ENCODE measurements at places on chromosomes 3 and 15. TPM values are rescaled to one million over a fixed set of nuclear protein-coding genes. Genes with fewer than 3 reads are reported as not detected.

The PIF1 gene
- total RNA-seq: 0.11 TPM

- no peaks in the 10 kb centered on the region for H3K36me3 ChIP-seq
- no peak overlapping the region for H3K27ac ChIP-seq
- no peak overlapping the region for H3K4me3 ChIP-seq
- no peaks in the 10 kb centered on the region for H3K27me3 ChIP-seq
- H3K4me1 ChIP-seq: no peaks in the 10 kb centered on the region
These were observed 19.4 kb upstream of the MFSD1 start for GRCh38 chr3:158782283-158782989.

DNA sequence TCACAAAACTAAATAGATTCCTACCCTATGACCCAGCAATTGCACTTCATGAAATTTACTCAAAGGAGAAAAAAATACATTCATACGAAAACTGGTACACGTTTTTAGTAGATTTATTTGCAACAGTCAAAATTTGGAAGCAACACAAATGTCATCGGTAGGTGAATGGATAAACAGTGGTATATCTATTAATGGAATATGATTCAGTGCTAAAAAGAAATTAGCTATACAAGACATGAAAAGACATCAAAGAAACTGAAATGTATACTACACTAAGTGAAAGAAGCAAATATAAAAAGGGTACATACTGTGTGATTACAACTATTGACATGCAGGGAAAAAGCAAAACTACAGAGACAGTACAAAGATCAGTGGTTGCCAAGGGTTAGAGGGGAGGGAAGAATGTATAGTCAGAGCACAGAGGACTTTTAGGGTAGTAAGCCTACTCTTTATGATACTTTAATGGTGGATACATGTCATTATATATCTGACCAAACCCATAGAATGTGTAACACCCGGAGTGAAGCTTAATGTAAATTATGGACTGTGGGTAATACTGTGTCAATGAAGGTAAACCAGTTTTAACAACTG, 31.6 kb downstream of the RFX7 start:
- H3K27me3 ChIP-seq: no peaks in the 10 kb centered on the region
- H3K27ac ChIP-seq: no peak overlapping the region
- H3K36me3 ChIP-seq: no peaks in the 10 kb centered on the region
- DNase-seq: no peak

- no peak for DNase-seq
- H3K4me1 ChIP-seq: no peaks in the 10 kb centered on the region
- H3K4me3 ChIP-seq: no peak overlapping the region
- H3K27me3 ChIP-seq: no peaks in the 10 kb centered on the region
- no peaks in the 10 kb centered on the region for H3K36me3 ChIP-seq
These were observed 82.0 kb downstream of the MBNL1 start for GRCh38 chr3:152350776-152351175.

GRCh38 chr3:127889976-127890650, 24.9 kb upstream of the KBTBD12 start:
- H3K27me3 ChIP-seq: no peaks in the 10 kb centered on the region
- no peak overlapping the region for H3K4me3 ChIP-seq
- H3K27ac ChIP-seq: no peak overlapping the region
